Inflammatory macrophage (primary cell): ENCODE measurements at places on chromosomes 11 and 22.

DNA sequence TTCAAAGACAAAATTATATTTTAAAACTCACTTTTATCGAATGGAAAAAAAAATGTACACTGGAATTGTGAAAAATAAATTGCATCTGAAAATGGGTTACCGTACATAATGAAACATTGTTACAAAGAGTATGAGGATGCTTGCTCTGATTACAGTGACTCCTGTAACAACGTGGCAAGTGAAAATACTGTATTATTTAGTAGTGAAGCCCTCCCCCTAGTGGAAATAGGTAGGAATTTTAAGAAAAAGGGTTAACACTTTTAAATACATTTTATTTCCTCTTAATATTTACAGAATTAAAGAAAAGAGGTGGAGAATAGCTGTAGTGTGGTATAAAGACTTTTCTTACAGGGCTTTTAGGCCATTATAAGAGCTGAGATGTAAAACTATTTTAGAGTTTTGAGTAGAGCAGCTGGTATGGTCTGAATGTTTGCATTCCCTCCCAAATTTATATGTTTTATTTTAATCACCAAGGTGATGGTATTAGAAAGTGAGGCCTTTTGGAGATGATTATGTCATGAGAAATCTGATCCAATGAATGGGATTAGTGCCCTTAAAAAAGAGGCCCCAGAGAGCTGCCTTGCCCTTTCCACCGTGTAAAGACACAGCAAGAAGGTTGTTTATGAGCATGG is 25.2 kb downstream of the FAM76B start:
- DNase-seq, result peak; percentile 35

GRCh38 chr11:12001186-12001585 is 7.2 kb downstream of the DKK3 start:
- no peak for DNase-seq

GRCh38 chr22:22397875-22398524 is 110.5 kb downstream of the ZNF280B start:
- no peak for DNase-seq

DNA sequence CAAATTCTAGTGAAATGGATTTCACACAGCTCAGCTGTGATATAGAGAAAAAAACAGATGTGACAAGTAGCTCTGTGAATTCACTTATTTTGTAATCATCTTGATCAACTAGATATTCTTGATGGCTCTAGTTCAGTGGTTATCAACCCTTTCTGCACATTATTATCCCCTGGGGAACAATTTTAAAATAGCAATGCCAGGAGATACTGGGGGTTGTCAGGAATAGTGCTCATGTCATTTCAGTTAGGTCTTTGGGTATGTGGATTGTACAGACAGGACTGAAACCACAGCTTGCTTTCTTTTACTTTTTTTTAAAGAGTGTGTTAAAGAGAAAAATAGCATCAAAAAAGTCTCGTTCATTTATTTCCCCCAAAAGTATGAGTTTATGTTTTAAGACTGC is 269.0 kb upstream of the PDGFD start:
- DNase-seq, result no peak
